Lower leg skin (tissue), 4 donors: ENCODE measurements at places on chromosomes 13 and 19.
A peak's percentile ranks its signal among the peaks of the same experiment; 100 is the strongest.

DNA sequence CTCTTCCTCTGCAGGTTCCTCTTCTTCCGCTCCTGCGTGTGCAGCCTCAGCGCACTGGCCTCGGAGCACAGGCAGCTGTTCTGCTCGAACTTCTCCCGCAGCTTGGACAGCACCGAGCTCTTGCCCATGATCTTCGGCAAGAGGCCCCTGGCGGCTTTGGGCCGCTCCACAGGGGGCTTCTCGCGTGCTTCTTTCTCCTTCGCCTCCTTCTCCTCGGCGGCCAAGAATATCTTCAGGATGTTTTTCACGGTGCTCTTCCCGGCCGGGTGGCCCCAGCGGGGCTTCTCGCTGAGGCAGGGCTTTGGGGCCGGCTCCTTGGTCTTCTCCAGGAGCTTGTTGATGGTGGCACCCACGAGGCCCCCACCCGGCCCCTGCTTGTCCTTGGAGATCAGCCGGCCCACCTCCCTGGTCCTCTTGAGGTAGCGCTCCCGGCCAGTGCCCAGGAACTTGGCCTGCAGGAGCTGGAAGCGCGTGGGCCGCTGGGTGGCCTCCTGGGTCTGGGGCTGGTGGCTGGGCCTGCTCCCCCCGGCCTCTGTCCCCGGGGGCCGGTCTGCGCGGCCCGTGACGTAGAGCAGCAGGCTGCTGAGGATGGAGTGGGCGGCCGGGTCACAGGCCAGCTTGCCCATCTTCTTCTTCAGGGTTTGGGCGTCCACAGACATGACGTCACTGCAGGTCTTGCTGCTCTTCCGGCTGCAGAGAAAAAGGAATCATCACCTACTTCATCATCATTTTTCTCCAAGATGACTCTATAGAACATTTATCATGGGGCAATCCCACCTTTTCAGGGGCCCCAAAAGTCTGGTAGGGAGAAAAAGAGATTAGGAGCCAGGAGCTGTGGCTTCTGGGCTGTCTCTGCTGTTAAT, 43.8 kb upstream of the GRTP1 start:
- peak; percentile 83 for DNase-seq

DNA sequence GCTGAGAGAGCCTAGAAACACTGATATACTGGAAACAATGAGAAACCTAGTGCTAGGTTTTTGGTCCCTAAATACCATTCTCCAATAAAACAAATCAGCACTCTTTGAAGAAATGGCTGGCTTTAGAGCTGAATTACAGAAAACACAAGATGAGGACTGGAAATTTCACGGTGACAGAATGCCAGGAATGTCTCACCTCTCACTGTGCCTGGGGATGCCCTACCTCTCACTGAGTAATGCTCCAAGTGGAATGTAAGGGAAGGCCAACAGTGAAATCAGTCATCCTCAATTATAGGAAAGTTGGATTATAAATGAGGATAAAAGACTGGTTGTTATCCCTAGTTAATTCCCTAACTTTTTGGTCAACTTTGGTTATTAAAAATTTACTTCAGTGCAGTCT, 259.0 kb downstream of the NALCN start:
- no peak for DNase-seq

DNA sequence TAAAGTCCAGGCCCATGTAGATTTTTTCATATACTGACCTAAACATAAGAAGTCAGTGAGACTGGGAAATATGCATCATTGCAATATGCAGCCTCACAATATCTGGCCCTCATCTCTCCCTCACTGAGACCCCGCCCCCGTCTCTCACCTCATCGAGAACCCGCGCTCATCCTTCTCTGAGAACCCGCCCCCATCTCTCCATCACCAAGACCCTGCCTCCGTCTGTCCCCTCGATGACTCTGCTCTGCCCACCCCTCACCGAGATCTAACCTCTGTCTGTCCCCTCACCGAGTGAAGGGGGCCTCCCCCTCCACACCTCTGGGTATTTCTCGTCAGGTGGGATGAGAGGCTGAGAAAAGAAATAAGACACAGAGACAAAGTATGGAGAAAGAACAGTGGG, 20.5 kb upstream of the ZNF846 start:
- no peak for DNase-seq

DNA sequence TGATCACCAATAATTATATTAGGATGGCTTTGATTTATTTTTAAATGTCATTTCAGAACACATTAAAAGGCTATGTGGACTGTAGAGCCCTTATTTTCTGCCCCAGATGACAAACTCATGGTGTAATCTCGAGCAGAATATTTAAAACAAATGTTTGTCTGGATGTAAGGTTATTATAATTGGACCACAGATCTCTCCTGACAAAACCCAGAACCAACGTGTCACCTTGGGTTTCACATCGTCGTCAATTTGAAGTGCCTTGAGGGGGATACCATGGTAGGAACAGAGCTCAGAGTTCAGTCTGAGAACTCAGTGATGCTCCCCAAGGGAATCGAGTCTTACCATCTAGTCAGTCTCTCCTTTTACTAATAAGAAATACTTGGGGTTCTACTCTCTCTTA, 2.8 kb downstream of the SACS start:
- no peak for DNase-seq

DNA sequence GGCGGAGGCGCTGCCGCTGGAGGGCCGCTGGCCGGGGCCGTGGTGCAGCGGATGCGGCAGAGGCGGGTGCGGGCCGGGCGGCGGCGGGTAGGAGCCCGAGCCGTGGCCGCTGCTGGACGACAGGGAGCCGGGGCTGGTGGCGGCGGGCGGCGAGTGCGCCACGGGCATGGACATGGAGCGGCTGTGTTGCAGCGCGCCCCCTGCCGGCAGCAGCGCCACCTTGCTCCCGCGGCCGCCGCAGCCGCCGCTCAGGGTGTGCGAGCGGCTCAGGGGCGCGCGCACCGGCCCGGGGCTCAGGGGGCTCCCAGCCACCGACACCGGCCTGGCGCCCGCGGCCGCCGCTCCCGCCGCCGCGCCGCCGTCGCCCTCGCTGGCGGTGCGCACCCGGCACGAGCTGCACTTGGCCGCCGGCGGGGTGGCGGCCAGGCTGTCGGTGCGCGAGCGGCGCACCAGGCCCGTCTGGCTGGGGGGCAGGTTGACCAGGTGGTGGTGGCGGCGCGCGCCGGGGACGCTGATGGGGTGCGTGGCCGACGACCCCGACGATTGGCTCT, 1.7 kb downstream of the IRS2 start:
- peak; percentile 59 for DNase-seq

- no peak for DNase-seq
Observed at GRCh38 chr19:18662972-18663732, 20.3 kb upstream of the CRTC1 start.
